Eye (tissue), 1 donor: ENCODE measurements at places on chromosomes 2 and 18.
A peak's percentile ranks its signal among the peaks of the same experiment; 100 is the strongest.

GRCh38 chr2:101446869-101447268 lies 28.0 kb downstream of the RFX8 start:
- DNase-seq: no peak

GRCh38 chr2:157628477-157629415 lies at the start of gene ACVR1C:
Gene ACVR1C, minus strand, starts transcription at chr2:157628864. Its CDS starts 220 bp downstream, at chr2:157628644.
- peak; percentile 90 for DNase-seq

- DNase-seq: no peak
Observed at GRCh38 chr2:86171295-86171694, 24.0 kb downstream of the IMMT start.

GRCh38 chr2:96554293-96555145 lies 18.0 kb downstream of the ARID5A start:
- DNase-seq: peak; percentile 76

DNA sequence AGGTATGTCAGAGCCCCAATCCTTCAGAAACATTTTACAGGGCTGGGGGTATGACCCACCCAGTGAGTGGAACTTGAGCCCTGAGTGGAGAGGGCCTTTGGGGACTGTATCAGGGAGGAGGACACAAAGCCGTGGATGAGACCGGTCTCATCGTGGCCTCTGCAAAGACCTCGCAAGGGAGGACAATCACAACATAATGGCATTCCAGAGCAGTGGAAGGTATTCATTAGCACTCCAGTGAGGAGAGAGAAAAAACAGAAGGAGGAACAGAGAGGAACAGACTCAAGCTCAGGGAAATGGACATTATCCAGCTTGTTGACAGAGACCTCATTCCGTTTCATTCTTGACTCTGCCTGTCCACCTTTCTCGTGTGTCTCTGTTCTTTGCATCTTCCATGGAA lies 38.8 kb upstream of the CTAGE1 start:
- peak; percentile 8 for DNase-seq
